ENCODE measurements at places on chromosomes 3 and 15.

DNA sequence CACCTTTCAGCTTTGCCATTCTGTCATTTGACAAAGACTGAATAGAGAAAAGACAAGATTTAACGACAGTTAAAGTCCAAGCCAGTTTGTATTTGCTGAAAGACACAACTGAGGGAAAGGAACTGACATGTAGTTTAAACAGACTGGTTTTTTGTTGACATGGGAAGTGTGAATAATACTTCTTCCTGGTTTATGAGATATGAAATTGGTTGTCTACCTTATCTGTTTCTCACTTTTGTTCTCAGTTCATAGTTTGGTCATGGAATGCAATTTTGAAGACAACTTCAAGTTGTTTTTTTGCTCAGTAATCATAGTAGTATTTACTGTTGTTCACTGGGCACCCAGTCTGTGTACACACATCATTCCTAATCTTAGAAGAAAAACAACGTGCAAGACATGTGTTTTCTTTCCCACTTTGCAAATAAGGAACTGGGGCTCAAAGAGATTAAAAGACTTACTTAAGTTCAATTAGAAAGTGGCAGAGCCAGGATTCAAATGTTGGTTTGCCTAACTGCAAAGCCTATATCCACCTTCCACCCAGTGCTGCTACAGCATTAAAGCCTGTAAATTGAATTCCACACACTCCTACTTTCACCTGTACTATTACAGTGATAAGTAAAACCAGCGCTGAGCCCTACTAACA lies 103.5 kb downstream of the LPP start:
- no peak for DNase-seq

- no peak for DNase-seq
Measured at GRCh38 chr3:6508410-6508759, 352.5 kb upstream of the GRM7 start.

GRCh38 chr3:39196671-39197356 lies 4.4 kb upstream of the XIRP1 start:
- DNase-seq, result no peak

DNA sequence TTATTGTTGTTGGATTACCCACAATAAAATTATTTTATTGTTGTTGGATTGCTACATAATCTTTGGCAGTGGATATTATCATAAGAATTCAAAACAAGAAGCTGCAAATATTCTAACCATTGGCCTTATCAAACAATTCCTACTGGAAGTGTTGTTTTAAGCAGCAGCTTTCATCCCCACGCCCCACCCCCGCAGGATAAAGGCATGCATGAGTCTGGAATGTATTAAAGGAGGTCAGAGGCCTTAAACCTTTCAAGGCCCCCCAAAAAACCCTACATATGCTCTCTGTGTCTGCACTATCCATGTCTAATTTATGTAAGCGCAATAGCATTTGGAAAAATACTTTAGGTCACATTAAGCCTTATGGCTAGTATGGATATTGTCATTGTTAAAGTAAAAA lies 23.1 kb downstream of the P3H2 start:
- peak; percentile 36 for DNase-seq

DNA sequence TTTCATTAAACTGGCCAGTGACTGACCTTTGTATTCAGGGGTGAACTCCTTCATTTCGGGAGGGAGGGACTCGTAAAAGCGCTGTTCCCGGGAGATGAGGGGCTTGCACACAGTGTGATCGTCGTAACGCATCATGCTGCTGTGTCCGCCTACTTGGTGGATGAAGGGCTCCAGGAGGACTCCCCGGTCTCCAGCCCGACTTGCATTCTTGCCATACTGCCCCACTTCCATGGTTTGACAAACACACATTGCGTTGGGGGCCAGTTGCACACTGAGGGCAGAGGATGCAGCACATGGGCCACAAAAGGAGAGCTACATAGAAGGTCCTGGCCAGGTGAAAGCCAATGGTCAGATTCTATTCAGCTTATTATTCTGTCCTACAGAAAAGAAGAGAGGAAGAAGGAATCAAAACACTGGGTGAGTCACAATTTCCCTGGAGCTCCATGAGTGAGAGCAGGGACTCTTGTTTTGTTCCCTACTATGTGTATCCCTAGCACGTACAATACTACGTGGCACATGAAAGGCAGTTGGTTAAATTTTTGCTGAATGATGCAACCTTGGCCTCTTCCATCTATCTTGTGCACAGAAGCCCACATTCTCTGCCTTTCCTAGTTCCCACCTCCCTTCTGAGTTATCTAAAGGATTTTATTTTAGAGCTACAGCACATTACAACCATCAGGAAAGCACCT lies 24.2 kb upstream of the GMPPB start:
- DNase-seq, result peak; percentile 86

- DNase-seq, result no peak
Measured at GRCh38 chr15:82186719-82187406, 75.7 kb downstream of the EFL1 start.

DNA sequence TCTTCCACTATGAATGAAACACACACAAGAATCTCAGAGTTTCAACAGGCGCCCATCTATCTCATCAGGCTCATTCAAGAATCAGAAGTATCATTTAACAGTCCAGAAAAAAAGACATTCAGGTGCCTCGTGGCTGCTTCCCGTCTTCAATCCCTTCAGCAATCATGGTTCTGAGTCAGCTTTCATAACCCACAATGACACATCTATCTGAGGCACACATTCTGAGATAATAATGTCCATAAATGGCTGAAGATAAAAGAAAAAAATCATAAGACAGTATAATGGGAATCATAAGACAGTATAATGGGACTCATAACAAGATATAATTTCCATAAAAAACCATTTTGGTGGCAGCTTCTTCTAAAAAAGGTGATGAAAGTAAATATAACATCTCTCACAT lies 52.4 kb downstream of the TNIK start:
- peak; percentile 91 for DNase-seq

- no peak for DNase-seq
Measured at GRCh38 chr15:57410373-57410772, 34.1 kb downstream of the CGNL1 start.

- no peak for DNase-seq
Measured at GRCh38 chr3:5205165-5205941, 17.8 kb downstream of the EDEM1 start.

- no peak for DNase-seq
Measured at GRCh38 chr3:95226437-95226836, 1163.6 kb downstream of the NSUN3 start.

GRCh38 chr3:99768126-99768525 lies 49.5 kb upstream of the CMSS1 start:
- peak; percentile 60 for DNase-seq

- no peak for DNase-seq
Measured at GRCh38 chr3:83873550-83873949, 1085.2 kb upstream of the CADM2 start.

GRCh38 chr3:69500604-69501003 lies 114.7 kb upstream of the FRMD4B start:
- no peak for DNase-seq

GRCh38 chr3:66572938-66573710 lies 72.3 kb upstream of the LRIG1 start:
- no peak for DNase-seq

DNA sequence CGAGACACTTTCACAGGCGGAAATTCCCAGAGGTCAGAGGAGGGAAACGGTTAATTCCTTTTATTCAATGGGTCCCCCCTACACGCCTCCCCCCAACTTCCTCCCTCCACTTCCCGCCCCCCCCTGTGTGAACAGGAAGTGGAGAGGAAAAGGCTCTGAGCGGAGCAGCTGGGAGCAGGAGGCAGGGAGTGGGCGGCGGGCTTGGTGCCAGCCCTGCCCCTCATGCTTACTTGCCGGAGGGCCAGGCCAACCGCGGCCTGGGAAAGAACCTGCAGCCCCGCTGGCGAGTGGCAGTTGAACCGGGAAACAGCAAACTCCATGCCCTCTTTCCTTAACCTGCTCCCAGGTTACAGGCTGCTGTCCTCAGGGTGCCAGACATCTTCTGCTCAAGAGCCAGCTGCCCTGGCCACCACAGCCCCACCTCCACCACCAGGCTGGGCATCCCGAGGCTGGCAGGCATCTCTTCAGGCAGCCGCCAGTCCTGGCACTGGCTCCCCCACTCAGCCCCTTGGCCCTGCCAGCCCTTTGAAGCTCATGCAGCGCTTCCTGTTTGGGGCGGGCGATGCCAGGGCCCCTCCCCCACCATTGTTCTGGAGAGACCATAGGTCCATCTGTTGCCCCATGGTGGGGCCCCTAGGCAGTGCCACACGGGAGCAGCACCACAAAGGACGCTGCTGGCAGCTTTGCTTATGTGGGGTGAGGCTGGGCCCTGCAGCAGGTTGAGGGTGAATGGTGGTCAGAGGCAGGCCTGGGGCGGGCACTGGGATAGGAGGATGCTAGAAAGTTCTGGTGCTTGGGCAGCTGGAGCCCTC lies 12.9 kb downstream of the VPS18 start:
- no peak for DNase-seq

DNA sequence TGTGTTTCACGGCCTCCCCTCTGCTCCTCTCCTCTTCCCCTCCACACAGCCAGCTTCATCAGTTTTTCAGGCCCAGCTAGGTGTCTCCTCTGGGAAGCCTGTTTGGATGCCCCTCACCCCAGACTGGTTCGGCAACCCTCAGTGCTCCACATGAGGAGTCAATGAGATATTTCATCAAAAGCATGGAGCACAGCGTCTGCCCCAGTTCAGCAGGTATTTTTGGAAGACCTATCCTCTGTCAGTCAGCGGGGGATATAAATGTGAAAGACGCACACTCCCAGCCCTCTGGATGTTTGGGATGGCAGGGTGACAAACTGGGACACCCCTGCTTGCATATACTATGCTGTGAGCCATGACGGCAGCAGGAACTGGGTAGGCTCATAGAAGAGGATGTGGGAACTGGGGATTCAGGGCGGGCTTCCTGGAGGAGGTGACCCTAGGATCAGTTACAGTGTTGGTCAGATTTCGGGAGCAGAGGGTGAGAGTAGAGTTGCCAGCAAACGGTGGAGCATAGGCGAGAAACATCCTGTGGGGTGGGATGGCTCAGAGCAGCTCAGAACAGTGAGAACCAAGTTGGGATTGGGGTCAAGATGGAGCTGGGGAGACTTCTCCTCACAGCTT lies 42.9 kb downstream of the PXYLP1 start:
- no peak for DNase-seq

DNA sequence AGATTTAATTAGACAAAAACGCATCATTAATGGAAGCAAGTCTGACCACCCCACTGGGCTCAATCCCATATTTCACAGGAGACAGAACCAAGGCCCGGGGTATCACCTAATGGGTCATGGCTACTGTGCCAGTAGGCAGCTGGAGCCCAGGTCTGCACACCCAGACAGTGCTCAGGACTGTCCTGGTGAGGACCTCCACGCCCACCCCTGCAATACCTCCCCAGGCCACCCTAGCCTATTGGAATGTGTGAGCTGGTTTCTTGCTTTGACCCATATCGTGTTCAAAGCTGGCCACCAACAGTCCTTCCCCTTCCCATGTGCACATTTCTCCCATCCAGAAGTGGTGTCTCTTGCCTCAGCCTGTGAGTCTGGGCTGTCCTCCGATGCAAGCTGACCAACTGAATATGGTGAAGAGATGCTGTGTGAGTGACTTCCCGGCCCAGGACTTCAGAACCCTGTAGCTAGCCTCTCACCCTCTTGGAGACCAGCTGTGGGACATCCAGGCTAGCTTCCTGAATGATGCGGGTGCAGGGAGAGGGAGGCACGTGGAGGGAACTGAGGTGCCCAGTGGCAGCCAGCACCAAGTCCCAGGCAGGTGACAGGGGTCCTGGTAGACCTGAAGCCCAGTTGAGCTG lies 19.1 kb downstream of the SLC6A20 start:
- DNase-seq, result no peak

DNA sequence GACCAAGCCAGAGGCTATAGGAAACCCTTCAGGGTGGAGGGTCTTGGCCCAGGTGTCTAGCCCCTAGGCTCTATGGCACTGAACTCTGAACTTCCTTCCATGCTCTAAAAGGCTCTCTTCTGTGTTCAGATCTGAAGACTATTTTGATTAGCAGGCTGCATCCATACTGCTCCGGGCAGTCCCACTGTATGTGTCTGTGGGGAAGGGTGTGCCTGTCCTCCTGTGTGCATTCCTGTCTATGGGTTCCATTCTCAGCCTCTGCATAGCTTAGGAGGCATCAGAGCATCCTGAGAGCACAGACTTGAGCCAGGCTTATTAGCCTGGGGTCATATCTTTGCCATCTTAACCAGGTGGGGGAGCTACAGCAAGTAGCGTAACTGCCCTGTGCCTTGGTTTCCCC lies 38.0 kb downstream of the EXOG start:
- no peak for DNase-seq

DNA sequence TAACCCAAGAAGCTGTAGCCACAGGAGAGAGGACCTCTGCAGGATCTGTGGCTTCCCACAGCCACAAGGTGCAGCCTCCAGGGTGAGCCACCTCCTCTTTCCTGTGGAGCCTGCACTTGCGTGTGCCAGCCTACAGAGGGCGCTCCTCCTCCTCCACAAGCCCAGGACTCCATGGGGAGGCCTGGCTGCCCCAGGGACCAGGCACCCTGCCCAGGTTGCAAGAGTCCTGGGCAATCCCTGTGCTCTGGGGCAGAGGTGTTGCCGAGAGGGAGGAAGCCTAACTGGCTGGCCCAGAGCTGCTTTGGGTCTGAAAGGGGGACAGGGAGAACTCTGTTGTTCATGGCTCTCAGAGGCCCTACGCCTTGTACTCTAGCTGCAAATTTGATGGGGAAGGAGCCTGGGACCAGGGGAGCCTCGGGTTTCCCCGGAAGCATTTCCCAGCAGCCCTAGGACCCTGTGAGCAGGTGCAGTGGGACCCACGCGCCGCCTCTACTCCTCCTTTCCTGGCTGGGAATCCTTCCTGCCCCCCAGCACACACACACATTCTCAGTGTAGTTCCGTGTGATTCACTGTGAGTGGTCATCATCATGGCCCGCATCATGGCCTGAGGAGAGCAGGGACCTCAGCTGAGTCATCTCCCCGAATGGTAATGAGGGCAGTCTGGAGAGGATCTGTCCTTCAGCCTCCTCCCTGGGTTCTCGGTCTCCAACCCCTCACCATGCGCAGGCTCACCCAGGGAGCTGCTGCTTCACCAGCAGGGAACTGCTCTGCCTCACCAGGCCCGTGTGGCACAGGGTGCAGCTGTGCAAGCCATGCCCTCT lies 24.3 kb downstream of the TBC1D21 start:
- peak; percentile 91 for DNase-seq

DNA sequence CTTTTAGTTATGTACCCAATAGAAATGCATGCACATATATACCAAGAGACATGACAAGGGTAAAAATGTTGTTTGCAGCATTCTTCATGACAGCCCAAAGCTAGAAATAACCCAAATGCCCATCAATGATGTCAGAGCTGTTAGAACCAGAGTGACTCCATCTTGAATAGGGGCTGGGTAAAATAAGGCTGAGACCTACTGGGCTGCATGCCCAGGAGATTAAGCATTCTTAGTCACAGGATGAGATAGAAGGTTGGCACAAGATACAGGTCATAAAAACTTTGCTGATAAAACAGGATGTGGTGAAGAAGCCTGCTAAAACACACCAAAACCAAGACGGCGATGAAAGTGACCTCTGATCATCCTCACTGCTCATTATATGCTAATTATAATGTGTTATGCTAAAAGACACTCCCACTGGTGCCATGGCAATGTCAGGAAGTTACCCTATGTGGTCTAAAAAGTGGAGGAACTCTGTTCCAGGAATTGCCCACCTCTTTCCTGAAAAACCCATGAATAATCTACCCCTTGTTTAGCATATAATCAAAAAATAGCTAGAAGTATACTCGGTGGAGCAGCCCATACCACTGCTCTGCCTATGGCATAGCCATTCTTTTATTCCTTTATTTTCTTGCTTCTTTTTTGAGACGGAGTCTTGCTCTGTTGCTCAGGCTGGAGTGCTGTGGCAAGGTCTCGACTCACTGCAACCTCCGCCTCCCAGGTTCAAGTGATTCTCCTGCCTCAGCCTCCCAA lies 32.9 kb downstream of the ZBTB11 start:
- peak; percentile 89 for DNase-seq

All from amniotic epithelial cell (primary cell).